ENCODE measurements at places on chromosomes 1 and 21.

DNA sequence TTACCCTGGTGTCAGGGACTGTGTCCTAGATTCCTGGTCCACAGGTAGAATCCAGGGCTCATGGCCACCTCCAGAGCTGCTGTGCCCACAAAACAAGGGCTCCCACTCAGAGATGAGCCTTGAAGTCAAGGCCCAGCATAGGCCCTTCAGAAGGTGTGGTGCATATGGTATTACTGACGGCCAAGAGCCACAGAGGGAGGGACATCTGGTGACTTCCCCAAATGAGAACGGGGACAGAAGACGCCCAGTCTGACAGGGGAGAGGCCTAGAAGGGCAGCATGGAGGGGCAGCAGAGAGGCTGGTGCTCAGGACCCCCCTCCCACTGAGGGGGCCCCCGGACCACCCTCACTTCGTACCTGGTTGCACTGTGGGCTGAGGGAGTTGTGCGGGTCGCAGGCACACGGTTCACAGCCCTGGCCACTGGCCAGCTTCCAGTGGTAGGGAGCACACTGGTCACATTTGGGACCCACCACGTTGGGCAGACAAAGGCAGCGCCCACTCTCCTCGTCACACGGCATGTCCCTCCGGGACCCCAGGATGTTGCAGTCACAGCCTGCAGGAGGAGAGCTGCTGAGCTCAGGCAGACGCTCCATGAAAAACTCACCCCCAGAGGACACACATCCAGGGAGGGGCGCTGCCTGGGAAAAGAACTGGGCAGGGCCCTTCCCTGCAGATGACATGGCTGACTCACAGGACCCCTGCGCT lies 25.0 kb downstream of the LAMB3 start:
- no peaks in the 10 kb centered on the region for H3K36me3 ChIP-seq
- DNase-seq, result no peak
- H3K27me3 ChIP-seq, result no peaks in the 10 kb centered on the region
- H3K4me3 ChIP-seq, result no peak overlapping the region
- H3K27ac ChIP-seq, result no peak overlapping the region

- H3K27ac ChIP-seq, result no peak overlapping the region
- no peak overlapping the region for H3K4me3 ChIP-seq
- H3K27me3 ChIP-seq, result no peaks in the 10 kb centered on the region
- H3K4me1 ChIP-seq, result peaks cover 7% of the 10 kb centered on the region
Measured at GRCh38 chr1:3482378-3482849, 27.9 kb downstream of the ARHGEF16 start.

DNA sequence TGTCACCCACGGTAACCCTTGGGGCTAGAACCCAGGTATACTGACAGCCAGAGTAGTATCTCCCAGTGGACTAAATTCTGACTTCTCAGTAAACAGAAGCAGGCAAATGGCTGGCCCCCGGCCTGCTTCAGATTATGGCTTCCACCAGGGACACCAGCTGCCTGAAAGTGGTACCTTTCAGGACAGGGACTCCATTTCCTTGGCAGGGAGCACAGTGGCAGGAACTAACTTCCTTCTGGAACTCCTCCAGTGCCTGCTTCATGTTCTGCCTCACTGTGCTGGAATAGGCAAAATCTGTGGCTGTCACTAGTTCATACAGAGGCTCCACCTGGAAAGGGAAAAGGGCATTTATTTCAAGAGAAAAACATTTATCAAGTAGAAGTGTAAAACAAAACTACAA lies 32.7 kb downstream of the C8B start:
- H3K36me3 ChIP-seq, result no peaks in the 10 kb centered on the region
- no peak for DNase-seq
- no peaks in the 10 kb centered on the region for H3K27me3 ChIP-seq

DNA sequence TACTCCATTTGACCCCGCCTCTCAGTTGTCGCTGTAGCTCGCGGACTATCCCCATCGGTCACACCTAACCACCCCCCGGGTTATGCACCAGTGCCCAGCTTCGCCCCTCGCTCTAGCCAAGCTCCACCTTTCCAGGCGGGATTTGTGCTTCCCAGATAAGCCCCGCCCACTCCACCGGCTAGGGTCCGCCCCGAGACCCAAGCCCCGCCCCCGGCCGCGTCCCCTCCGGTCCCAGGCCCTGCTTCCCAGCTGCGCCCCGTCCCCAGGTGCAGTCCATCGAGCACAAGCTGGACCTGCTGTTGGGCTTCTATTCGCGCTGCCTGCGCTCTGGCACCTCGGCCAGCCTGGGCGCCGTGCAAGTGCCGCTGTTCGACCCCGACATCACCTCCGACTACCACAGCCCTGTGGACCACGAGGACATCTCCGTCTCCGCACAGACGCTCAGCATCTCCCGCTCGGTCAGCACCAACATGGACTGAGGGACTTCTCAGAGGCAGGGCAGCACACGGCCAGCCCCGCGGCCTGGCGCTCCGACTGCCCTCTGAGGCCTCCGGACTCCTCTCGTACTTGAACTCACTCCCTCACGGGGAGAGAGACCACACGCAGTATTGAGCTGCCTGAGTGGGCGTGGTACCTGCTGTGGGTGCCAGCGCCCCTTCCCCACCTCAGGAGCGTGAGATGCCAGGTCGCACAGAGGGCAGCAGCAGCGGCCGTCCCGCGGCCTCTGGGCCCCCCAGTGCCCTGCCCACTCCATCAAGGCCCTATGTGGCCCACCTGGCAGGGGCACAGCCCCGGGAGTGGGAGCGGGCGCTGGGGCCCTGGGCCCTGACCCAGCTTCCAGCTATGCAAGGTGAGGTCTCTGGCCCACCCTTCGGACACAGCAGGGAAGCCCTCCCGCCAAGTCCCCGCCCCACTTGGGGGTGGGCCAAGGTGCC lies 23.9 kb downstream of the CITED4 start:
- DNase-seq, result no peak
- H3K36me3 ChIP-seq, result no peaks in the 10 kb centered on the region
- H3K4me1 ChIP-seq, result no peaks in the 10 kb centered on the region
- no peak overlapping the region for H3K27ac ChIP-seq
- no peaks in the 10 kb centered on the region for H3K27me3 ChIP-seq

DNA sequence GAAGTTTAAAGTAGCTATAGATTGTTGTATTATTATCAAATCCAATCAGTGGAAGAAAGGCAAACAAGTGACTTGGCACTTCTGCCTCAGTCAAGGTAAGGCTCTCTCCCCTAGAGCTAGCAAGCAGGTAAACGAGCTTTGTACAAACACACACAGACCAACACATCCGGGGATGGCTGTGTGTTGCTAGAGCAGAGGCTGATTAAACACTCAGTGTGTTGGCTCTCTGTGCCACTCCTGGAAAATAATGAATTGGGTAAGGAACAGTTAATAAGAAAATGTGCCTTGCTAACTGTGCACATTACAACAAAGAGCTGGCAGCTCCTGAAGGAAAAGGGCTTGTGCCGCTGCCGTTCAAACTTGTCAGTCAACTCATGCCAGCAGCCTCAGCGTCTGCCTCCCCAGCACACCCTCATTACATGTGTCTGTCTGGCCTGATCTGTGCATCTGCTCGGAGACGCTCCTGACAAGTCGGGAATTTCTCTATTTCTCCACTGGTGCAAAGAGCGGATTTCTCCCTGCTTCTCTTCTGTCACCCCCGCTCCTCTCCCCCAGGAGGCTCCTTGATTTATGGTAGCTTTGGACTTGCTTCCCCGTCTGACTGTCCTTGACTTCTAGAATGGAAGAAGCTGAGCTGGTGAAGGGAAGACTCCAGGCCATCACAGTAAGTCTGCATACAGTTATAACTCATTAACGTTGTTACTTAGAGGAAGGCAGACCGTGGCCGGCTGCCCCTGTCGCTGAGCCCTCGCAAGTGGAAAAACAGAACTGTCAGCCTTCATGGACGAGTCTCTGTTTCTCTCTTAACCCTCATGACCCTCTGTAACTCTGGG lies at the start of gene PALMD:
Gene PALMD, plus strand, starts transcription at position 415 of the 833 bp plus-strand sequence. Its CDS starts 205 bp downstream, at position 620.
- no peaks in the 10 kb centered on the region for H3K36me3 ChIP-seq
- H3K27me3 ChIP-seq, result no peaks in the 10 kb centered on the region
- H3K27ac ChIP-seq, result peak within 1 kb of the TSS; percentile 68
- peaks cover 36% of the 10 kb centered on the region for H3K4me1 ChIP-seq

- DNase-seq, result no peak
- H3K4me3 ChIP-seq, result no peak overlapping the region
- no peaks in the 10 kb centered on the region for H3K36me3 ChIP-seq
- peaks cover 53% of the 10 kb centered on the region for H3K4me1 ChIP-seq
- H3K27me3 ChIP-seq, result no peaks in the 10 kb centered on the region
Measured at GRCh38 chr1:198179556-198179981, 22.8 kb downstream of the NEK7 start.

DNA sequence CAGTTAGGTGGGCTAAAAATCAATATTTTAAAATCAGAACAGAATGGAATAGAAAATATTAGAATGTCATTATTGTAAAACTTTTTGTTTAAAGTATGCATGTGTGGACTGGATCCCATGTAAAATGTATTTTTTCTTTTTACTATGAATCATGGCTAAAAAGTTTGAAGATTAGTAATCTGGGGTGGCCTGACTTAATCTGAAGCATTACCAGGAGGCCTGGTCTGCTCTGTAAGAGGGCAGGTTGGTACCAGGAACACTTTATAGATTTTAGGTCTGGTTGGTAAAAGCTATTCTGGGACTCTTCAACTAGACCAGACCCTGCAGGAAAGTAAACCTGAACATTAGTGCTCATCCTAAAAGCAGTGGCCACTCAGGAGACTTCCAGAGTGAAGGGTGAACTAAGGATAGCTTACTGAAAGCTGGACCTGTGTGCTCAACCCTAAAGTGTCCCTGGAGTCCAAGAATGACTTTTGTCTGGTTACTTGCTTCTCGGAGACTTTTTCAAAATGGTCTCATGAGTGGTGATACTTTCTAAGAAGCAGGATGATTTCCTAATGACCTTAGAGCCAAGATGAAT lies 16.5 kb downstream of the RGL1 start:
- no peak for DNase-seq
- peak overlapping the region; percentile 52 for H3K27ac ChIP-seq
- H3K4me3 ChIP-seq, result no peak overlapping the region
- H3K4me1 ChIP-seq, result peaks cover 14% of the 10 kb centered on the region

DNA sequence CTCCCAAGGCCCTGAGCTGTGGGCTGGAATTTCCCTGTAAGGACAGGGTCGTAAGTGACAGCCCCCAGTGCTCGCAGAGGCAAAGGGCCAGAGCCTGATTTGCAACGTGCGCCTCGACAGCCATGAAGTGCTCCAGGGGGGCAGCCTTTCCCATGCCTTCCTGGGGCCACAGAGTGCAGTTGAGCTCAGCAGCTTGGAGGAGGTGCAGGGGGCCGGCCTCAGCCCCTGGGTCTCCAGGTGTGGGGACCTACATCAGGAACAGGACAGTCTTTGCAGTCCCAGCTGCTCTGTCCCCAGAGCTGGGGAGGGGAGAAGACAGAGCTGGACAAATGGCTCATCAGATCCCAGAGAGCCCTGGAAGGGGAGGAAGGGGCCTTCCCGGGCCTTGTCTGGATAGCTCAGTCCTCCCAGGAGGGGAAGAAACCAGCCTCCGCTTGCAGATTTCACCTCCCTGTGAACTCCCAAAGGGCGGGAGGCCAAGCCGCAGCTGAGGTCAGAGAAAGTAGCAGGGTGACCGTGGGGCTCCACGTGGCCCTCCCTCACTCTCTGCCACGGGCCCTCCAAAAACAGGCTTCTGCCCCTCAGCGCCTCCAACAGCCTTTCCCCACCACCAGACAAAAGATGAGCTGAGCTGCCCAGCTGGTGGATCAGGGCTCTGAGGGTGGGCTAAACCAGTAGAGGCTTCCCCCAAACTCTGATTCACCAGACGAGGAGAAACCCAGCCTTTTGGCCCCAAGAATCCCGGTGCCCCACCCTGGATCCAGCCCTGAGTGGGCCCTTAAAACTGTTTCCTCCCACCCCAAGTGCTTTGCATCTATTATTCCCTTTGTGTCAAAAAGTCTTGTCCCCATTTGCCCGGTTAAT lies 76.5 kb downstream of the DHRS3 start:
- no peaks in the 10 kb centered on the region for H3K36me3 ChIP-seq
- H3K27me3 ChIP-seq, result no peaks in the 10 kb centered on the region
- H3K4me1 ChIP-seq, result peaks cover 25% of the 10 kb centered on the region
- no peak overlapping the region for H3K27ac ChIP-seq

GRCh38 chr1:80363689-80364475 lies 1357.4 kb upstream of the ADGRL4 start:
- DNase-seq, result no peak
- H3K27me3 ChIP-seq, result no peaks in the 10 kb centered on the region
- H3K36me3 ChIP-seq, result no peaks in the 10 kb centered on the region
- H3K4me3 ChIP-seq, result no peak overlapping the region
- no peak overlapping the region for H3K27ac ChIP-seq

DNA sequence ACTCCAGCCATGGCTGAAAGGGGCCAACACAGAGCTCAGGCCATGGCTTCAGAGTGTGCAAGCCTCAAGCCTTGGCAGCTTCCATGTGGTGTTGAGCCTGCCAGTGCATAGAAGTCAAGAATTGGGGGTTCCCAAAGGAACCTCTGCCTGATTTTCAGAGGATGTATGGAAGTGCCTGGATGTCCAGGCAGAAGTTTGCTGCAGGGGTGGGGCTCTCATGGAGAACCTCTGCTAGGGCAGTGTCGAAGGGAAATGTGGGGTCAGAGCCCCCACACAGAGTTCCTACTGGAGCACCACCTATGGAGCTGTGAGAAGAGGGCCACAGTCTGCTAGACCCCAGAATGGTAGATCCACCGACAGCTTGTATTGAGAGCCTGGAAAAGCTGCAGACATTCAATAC lies 29.8 kb upstream of the CD55 start:
- DNase-seq, result no peak
- H3K27ac ChIP-seq, result no peak overlapping the region
- H3K4me1 ChIP-seq, result no peaks in the 10 kb centered on the region
- no peaks in the 10 kb centered on the region for H3K36me3 ChIP-seq
- H3K4me3 ChIP-seq, result no peak overlapping the region

DNA sequence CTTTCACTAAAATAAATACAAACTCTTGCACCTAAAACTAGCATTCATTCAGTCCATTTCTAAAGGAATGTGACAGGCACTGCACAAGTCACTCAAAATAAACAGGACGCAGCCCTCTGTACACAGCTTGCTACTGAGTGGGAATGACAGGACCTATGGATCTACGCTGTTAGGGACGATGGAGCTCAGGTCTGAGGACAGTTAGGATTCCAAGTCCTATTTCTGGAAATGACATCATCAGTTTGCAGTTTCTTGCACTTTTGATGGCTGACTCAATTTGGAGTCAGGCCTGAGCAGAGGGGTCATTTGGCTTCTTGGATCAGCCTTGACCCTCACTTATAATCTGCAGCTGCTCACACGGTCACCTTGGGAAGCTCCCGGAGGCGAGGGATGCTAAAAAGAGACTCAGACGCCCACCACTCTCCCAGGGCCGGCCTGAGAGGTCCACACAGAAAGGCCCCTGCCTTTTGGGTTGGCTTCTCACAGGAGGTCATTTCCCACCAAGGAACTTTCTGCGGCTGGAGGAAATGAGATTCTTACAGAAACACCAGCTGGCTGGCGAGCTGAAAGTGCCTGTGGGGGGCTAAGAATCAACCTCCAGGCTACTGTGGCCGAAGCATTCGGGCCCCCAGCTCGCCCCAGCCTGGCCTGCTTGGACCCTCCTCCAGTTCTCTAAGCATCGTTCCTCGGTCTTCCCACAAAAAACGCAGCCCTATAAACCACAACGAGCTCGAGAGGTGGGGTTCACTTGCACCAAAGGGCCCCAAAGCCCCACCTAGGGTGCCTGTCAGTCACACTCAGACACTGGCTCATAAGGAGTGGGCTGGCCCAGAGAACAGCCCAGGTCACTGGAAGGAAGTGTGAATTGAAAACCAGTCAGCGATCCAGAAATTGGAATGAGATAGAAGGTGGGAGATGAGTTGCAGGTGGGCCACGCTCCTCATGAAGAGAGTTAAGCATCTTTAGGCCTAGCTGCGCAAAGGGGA lies 8.9 kb upstream of the PDE9A start:
- H3K27ac ChIP-seq, result no peak overlapping the region
- no peaks in the 10 kb centered on the region for H3K36me3 ChIP-seq
- H3K27me3 ChIP-seq, result no peaks in the 10 kb centered on the region
- no peak for DNase-seq
- H3K4me3 ChIP-seq, result no peak overlapping the region

GRCh38 chr1:161342821-161343220 lies 24.9 kb downstream of the CFAP126 start:
- no peak for DNase-seq
- H3K27me3 ChIP-seq, result no peaks in the 10 kb centered on the region
- peaks cover 14% of the 10 kb centered on the region for H3K36me3 ChIP-seq
- no peak overlapping the region for H3K27ac ChIP-seq
- no peaks in the 10 kb centered on the region for H3K4me1 ChIP-seq
